Activated CD8-positive, alpha-beta memory T cell treated with anti-CD3 and anti-CD28 coated beads for 1 hour (primary cell): ENCODE measurements at places on chromosomes 5 and 9.

DNA sequence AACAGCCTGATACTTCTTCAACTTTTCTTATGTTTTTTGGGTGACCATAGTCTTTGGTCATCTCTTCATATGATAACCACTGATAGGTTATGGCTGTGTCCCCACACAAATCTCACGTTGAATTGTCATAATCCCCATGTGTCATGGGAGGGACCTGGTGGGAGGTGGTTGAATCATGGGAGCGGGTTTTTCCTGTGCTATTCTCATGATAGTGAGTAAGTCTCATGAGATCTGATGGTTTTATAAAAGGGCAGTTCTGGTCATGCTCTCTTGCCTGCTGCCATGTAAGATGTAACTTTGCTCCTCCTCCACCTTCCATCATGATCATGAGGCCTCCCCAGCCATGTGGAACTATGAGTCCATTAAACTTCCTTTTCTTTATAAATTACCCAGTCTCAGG, 8.7 kb downstream of the RHOBTB3 start:
- no peak for DNase-seq

- DNase-seq: no peak
Measured at GRCh38 chr9:85290019-85290418, 451.7 kb downstream of the AGTPBP1 start.

DNA sequence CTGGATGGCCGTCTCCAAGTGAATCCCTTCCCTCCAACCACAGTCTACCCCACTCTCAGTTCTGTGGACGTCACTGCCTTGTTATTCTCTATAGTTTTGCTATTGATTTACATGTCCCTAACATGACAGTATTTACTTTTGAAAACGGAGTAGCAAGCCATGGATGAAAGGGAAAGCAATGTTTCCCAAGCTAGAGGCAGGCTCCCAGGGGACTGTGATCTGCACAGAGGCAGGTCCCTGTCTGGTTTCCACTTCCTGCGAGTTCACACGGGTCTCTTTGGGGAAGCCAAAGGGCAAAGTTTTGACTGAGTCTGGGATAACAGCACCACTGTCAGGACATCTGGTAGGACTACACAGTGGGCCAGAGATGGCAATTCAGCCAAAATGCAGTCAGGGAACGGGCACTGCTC, 12.7 kb downstream of the C9orf153 start:
- no peak for DNase-seq

GRCh38 chr5:167638816-167639215, 652.6 kb upstream of the WWC1 start:
- DNase-seq: no peak

DNA sequence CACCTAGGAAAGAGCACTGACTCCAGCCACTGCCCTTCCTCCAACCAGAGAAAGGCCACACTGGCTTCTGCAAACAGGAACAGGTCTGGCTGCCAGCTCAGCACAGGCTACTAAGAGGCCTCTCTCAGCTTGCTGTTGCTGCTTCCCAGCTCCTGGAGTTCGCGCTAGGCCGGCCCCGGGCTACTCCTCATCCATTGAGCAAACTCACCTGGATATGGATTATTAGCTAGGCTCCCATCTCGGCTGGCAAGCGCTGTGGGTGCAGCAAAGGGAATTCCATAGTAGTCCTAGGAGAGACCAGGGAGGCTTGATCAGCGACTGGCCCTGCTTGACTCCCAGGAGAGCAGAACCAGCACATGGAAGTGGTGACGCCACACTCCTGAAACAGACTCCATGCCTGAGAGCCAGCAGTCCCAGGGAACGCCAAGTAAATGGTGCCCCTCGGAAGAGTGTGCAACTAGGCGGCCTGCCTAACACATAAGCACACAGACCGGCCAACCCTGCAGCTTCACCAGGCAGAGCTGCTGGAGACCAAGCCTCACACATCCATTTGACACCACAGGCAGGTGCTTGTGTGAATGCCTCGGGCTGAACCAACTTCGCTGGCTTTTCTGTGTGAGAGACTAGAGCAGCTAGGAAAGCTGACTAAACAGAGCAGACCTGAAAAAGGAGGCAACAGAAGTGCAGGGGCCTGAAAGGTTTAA, 107.2 kb downstream of the UBE2R2 start:
- DNase-seq: no peak

DNA sequence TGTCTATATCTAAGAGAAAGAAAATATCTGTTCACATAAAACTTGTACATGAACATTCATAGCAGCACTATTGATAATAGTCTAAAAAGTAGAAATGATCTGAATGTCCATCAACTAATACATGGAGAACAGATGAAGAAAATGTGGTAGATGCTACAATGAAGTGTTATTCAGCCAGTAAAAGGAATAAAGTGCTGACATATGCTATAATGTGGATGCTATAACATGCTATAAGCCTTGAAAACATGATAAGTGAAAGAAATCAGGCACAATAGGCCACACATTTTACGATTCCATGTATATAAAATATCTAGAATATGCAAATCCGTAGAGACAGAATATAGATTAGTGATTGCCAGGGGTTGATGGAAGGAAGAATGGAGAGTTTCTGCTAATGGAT, 146.8 kb downstream of the SEMA5A start:
- DNase-seq: no peak

DNA sequence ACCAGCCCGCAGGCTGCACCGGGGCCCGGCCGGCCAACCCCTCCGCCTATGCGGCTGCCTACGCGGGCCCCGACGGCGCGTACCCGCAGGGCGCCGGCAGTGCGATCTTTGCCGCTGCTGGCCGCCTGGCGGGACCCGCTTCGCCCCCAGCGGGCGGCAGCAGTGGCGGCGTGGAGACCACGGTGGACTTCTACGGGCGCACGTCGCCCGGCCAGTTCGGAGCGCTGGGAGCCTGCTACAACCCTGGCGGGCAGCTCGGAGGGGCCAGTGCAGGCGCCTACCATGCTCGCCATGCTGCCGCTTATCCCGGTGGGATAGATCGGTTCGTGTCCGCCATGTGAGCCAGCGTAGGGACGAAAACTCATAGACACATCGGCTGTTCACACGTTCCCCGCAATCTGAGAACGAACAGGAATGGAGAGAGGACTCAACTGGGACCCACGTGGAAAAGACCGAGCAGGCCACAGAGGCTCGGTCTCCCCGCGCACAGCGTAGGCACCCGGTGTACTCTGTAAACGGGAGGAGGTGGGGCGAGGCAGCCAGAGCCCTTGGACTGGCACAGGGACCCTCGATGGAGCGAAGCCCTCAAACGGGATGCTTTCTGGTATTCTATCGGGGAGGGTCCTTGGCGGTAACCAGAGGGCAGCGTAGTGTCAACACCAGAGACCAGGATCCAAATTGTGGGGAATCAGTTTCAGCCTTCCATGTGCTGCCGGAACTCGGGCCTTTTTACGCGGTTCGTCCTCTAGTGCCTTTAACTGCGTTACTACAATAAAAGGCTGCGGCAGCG, 1.9 kb downstream of the FOXE1 start:
- DNase-seq: no peak

DNA sequence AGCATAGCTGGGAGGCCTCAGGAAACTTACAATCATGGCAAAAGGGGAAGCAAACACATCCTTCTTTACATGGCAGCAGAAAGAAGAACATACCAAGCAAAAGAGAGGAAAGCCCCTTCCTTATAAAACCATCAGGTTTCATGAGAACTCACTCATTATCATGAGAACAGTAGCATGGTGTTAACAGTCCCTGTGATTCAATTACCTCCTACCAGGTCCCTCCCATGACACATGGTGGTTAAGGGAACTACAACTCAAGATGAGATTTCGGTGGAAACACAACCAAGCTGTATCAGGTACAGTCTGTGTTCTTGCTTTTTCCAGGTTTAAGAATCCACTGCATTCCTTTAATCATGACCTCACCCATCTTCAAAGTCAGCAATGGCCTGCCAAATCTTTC, 514.2 kb downstream of the KCTD16 start:
- DNase-seq: no peak

GRCh38 chr5:65961633-65962032, 35.3 kb downstream of the ERBIN start:
- DNase-seq: no peak
